AG04449 (cell line): ENCODE measurements at places on chromosomes 11 and 22.
A peak's percentile ranks its signal among the peaks of the same experiment; 100 is the strongest.

GRCh38 chr11:68118706-68119448, 2.3 kb downstream of the CHKA start:
- no peak for DNase-seq

DNA sequence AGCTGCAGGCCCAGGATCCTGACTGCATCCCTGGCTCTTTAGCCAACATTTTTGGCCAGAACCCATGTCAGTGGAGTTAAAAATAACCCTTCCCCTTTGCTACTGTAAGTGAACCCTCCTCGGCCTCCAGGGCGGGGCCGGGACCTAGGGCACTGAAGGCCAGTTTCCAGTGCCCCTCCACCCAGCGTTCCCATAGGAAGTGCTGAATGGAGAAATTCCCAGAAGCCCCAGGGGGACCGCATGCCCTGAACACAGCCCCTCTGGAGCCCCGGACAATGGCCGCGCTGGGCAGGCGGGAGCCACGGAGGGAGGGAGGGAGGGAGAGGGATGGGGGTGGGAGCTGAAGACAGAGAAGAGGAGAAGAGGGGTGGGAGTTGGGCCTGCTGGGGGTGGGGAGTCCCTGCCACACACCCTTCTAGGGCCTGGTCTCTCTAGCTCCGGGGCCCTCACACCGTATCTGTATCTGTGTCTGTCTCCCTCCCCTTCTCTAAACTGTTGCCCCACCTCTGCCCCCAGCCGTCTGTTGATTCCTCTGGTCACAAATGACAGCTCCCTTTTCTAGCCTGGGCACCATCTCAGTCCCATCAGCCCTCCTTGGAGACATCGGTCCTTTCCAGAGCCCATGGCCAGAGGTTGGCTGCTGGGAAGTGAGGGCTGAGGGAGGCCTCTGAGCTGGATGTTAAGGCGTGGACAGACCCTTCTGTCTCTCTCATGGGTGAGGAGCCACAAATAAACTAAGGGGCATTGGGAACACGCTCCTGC, 10.9 kb downstream of the PDGFB start:
- no peak for DNase-seq

GRCh38 chr11:128052912-128053641, 534.3 kb downstream of the ETS1 start:
- peak; percentile 77 for DNase-seq

DNA sequence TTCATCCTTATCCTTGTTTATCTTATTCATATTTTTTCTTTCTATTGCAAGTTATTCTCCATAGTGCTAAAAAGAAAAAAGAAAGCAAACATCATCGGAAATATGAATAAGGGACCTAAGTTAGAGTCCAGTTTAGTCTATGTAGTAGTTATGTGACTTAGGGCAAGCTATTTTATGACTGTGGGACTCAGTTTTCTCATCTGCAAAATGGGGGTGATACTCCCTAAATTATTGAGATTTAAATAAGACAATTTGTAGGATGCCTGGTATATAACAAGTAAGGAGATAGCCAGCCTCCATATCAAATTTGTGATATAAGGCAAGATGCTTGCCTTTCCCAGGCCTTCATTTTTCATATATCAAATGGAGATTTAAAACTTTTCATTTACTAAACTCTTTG, 69.5 kb downstream of the MAML2 start:
- no peak for DNase-seq

DNA sequence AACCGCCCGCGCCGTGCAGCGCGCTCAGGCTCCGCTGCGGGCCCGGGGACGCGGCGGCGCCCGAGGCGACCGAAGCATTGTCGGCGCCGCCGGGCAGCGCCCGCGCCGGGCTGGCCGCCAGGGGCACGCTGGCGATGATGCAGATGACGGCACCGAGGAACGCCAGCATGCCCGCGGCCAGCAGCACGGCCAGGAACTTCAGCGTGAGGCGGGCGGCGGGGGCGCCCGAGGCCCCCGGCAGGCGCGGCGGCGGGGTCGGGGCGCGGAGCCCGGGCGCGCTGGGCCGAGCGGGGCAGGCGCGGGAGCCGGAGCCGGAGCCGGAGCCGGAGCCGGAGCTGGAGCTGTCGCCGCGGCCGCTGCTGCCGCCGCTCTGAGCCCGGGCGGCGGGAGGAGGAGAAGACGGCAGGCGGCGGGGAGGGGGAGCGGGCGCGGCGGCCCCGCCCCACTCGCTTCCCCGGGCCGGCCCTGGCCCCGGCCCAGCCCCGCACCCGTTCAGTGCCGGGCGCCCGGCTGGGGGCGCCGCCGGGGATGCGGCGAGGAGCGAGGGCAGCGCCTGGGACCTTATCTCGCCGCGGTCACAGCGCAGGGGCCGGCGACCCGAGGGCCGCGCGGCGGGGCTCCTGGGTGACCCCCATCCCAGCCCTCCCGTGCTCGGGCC, at the start of gene NPTXR:
Gene NPTXR, minus strand, starts transcription at position 372 of the 658 bp plus-strand sequence.
- DNase-seq, result no peak

DNA sequence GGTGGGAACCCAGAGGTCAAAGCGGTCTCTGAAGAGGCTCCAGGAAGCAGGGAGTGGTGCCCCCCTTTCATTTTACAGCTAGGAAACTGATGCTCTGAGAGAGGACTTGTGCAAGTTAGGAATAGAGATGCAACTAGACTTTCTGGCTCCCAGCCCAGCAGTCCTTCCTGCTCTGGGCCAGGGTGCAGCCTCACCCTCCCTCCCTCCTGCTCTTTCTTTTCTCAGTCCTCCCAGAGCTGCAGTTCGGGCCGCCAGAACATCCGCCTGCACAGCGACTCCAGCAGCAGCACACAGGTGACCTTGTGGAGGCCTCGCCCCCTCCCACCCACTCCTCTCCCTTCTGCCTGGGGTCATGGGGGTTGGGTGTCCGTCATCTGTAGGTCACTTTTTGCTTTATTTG, 51.5 kb downstream of the LHFPL7 start:
- no peak for DNase-seq

- DNase-seq, result no peak
These were observed 52.7 kb downstream of the SCN3B start for GRCh38 chr11:123601743-123602142.

DNA sequence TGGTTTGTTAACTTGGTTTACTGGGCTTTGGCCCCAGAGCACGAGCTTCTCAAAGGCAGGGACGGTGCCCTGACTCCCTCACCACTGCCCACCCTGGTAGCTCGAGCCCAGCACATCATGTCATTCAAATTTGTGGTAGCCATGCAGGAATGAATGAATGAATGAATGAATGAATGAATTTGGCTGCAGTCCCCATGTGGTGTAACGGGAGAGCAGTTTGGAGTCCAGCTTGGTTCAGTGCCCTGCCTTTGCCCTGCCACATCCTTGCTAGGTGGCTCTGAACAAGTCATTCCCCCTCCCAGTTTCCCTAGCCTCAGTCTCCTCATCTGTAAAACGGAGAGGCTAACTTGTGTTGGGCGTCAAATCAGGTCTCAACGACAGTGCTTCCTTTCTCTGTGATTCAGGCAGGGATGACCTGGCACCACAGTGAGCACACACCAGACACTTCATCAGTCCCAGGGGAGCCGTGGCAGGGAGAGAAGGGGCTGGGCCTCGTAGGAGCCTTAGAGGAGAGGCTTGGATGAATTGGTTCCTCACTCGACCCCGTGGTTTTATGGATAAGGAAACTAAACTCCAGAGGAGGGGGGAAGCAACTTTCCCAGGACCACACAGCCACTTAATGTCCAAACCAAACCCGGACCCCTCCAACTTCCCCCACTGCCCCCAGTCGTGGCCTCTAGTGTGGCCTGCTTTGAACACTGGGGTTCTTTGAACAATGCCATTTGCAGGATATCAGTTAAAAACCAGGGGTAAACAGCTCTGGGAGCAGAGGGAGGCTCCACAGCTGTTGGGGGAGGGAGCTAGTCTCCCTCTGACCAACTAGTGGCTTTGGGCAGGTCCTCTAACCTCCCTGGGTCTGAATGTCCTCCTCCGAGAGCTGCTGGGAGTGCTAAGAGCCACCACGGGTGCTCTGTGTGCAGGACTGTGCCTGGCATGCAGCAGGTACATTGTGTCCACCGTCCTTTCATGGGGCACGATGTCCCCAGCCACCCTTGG, 86.2 kb downstream of the CACNA1I start:
- no peak for DNase-seq

DNA sequence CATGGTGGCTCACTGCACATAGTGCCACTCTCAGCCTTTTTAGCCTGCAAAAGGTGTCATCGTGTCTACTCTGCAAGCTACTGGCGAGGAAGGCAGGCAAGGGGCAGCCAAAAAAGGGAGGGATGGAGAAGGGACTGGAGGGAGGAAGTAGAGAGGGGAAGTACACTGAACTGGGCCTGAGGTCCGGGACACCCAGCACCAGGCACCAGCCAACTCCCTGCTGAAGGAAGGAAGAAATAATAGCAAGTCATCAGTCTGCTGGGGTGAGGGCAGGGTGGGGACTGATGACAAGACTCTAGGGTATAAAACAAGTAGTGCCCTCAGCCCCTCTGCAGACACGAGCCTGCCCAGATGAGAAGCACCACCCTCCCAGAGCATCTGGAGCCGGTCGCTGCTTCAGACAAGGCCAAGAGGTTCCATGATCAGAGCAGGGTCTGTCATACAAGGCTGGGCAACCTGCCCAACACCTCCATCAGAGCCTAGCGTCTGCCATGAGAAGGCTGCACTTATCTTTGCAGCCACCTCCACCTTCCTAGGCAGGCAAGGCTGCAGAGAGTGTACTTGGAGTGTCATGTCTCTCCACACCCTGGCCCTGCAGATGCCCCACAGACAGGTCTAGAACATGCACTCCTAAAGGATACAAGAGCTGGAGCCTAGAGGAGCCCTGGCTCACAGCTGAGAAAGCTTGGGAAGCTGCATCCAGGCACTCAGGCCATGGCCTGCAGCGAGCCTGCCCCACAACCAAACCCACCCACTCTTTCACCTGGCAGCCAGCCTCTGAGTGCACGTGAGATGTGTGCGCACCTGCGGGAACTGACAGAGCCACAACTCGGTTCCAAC, 9.0 kb upstream of the COMT start:
- DNase-seq, result no peak

DNA sequence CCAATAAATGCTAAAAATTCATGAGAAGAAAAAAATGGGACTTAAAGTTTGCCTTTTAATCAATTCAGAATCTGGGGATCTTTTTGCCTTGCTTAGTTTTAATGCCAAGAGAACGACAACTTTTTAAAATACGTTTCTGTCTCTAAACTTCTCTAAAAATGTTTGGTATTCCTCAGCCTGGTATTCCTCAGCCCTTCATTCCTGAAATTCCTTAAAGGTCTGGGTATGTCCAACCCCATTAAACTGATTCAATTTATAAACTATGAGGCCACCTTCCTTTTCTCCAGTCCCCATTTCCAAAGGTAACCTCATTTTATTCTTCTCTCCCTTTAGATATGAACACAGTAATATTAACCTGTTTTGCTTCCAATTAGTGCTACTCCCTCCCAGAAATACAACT, 16.6 kb downstream of the POLA2 start:
- DNase-seq, result no peak

DNA sequence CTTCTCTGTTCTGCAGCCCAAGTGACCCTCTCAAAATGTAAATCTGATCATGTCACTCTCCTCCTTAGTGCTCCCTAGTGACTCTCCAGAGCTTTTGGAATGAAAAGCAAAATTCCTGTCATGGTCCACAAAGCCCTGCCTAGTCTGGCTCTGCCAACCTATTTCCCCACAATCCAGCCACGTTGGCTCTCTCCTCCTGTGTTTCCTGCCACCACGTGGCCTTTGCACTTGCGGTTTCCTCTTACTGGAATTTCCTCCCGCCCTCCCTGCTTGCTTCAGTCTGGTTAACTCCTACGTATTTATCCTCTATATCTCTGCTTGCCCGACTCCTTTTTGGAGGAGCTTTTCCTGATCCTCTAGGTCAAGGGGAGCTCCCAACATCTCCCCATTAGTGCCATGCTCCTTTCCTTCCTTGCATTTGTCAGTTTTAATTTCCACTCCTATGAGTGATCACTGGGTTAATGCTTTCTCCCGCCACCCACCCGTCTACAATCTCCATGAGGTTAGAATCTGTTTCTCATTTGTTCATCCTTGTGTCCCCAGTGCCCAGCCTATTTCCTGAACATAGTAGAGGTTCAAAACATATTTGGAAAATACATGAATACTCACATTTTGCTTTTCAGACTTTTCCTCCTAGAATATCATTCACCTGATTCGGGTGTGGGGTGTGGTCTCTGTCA, 11.5 kb downstream of the NNMT start:
- DNase-seq, result peak; percentile 78

DNA sequence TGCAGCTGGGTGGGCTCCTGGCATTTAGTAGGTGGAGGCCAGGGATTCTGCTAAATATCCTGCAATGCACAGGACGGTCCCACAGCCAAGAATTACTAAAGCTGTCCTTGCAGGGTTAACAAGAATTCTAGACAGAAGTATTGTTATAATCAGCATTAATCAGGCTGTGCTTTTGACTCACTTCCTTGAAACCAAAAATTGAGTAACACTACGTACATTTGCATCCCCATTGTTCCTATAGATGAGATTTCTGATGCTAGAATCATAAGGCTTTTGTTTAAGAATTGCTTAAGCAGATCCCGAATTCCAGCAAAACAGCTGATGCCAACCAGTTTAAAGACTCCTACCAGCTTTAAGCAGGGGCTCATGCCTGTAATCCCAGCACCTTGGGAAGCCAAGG, 11.4 kb downstream of the SLC6A5 start:
- no peak for DNase-seq

GRCh38 chr11:128830290-128831173, 36.6 kb downstream of the KCNJ1 start:
- DNase-seq, result no peak
